ENCODE measurements at places on chromosomes 1 and 21.

- H3K4me3 ChIP-seq: peak overlapping the region; percentile 97
- H3K27me3 ChIP-seq: no peaks in the 10 kb centered on the region
- peak overlapping the region; percentile 91 for H3K27ac ChIP-seq
- H3K36me3 ChIP-seq: peaks cover 41% of the 10 kb centered on the region
- peaks cover 62% of the 10 kb centered on the region for H3K4me1 ChIP-seq
- DNase-seq: peak; percentile 14
Observed at GRCh38 chr1:42684139-42684538, 1.9 kb downstream of the YBX1 start.

DNA sequence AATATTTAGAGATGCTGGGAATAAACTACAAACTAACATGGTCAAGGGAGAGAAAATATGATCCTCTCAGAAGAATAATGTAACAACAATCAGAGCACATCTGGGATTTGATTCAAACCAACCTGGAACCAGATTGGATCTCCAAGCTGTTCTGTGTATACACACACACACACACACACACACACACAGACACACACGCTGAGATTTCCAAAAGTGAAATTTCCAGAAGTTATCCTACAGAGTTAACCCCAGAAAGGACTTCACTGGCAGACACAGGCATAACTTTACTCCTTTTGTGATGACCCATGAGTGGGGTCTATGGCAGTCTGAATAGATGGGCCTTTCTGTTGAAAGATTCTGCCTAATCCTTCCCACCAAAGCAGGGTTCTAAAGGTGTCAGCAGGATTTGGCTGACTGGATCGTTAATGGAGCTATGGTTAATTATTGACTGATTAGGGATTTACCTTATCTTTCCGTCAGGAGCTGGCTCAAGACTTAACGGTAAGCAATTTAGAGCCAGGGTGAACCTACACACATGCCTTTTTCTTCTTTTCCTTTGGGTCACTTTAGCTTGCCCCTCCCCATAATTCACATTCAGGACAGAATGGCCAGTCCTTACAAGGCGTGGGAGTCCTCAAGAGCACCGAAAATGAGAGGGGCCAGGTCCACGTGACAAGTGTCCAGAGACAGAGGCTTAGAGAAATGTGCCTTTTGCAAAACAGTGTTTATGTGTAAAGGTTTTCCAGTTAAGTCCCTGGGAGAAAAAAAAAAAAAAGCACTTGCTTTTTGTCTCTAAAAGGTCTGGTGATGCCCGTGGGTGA is 10.9 kb upstream of the PROX1 start:
- DNase-seq: no peak
- H3K27me3 ChIP-seq: peaks cover 50% of the 10 kb centered on the region
- H3K27ac ChIP-seq: no peak overlapping the region
- H3K4me3 ChIP-seq: no peak overlapping the region

DNA sequence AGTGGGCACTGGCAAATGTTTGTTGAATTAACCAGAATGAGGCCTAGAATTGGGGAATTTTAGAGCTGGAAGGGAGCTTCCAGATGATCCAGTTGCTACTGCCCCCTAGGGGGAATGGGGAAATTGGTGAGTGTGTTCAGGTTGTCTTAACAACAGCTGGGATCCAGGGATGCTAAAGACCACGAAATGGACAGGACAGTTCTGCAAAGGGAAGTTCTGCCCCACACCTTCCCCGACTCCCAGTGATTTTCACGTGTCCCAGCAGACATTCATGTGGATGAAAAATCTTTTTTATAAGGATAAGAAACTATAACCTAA is 33.9 kb downstream of the TRIM62 start:
- H3K4me1 ChIP-seq: no peaks in the 10 kb centered on the region
- no peak overlapping the region for H3K27ac ChIP-seq
- H3K36me3 ChIP-seq: peaks cover 2% of the 10 kb centered on the region
- DNase-seq: peak; percentile 25

DNA sequence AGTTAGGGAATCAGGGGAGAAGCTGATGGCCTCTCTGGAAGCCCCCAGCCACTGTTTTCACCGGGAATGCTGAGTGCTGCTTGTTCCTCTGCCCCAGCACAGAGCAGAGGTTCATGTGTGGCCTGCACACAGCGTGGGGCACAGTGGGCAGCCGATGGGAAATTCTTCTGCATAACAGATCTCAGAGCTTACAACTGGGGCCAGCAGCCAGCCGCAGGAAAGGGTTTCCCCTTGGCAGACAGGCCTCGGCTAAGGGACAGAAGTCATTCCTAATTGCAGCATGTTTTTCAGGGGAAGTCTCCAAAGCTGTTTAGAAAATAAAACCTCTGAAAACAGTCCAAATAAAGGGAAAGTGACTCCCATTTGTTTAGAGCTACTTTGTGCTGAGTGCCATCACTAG is 22.6 kb downstream of the HMGB4 start:
- H3K4me3 ChIP-seq: no peak overlapping the region
- H3K4me1 ChIP-seq: no peaks in the 10 kb centered on the region
- no peak overlapping the region for H3K27ac ChIP-seq
- DNase-seq: no peak
- H3K36me3 ChIP-seq: no peaks in the 10 kb centered on the region
- H3K27me3 ChIP-seq: peaks cover 20% of the 10 kb centered on the region
